Left ventricle myocardium superior (tissue), 1 donor: ENCODE measurements at places on chromosomes 12 and 14. TPM values are rescaled to one million over a fixed set of nuclear protein-coding genes. Genes with fewer than 3 reads are reported as not detected.

DNA sequence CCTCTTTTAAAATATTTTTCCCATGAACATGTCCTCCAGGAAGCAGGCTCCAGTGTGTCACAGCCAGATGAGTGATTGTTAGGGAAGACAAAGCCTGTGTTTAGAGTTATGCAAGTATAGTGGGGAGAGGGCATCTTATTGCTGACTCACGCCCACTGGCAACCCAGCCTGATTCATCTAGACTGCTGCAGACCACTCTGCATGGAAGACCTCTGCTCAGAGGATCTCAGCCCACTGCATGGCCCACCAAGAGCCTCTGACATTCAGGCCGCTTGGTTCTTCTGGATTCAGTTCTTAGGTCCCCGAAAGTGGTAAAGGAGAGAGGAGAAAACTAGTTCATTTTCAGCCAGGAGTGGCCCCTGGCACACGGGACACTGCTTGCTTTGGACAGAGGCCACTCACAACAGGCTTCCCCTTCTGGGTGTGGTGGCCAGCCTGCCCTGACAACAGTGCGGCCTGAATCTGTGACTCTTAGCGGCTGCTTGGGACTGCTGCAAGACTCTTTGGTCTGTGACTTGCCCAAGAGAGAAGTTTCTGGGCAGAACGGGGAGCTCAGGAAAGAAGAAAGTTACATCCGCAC, 266.3 kb downstream of the ZFP36L1 start:
- DNase-seq, result peak; percentile 53

DNA sequence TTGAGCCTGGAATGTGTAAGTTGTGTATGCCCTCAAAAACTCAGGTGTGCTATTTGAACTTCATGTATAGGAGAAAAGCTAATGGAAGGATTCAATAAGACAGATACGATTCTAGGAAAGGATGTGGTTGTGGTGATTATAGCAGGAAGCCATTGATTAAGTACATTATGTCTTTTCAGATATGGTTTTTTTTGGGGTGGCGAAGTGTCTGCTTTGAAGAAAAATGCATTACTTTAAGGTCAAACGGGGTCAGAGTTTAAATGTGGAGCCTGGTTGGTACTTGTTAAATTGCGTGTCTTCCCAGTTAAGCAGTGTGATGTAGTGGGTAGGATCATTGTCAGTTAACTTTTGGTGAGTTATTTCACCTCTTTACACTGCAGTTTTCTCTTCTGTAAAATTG, 13.0 kb upstream of the NUP107 start:
- no peak for DNase-seq

DNA sequence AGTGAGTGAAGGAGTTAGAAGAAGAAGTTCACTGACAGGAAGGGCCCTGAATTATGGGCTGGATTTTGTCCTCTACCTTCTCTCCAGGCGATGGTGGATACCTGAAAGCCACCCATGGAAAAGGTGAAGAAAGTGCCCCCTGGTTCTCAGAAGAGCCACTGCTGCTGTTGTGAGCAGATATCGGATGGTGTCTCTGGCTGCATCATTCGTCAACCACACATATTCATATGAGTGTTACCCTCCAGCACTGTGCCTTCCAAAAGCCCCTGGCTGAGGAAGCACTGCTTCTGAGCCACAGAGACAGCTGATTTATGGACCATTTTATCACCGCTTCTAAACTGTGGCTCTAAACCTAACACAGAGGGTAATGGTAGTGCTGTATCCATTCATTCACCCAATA, 2.0 kb upstream of the ACTN1 start:
- no peak for DNase-seq

- DNase-seq, result no peak
Measured at GRCh38 chr12:79156846-79157463, 292.4 kb downstream of the SYT1 start.

DNA sequence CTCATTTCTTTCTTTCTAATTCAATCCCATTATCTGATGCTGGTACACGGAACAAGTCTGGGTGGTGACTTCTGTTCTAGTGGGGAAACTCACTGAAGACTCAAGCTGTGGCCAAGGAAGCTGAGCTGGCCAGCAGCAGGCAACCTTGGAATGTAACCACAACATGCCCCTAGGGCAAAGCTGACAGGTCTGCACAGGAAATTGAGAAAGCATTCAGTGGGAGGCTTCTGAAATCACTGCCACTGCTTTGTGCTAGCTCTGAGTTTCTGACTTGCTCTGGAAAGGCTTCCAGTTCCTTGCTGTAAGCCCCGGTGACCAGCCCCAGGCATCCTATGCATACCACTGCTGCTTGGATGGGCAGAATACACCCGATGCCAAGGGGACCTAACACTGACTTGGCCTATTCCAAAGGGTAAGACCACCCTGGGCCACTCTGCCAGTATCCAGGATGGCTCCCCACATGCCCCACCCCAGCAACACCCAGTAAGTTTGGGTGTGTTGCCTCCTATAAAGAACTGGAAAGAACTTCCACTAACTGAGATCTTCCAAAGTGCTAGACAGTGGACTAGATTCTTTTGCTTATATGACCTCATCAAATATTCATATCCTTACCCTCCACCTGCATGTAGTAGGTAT, 84.5 kb upstream of the CDKN3 start:
- DNase-seq, result no peak

DNA sequence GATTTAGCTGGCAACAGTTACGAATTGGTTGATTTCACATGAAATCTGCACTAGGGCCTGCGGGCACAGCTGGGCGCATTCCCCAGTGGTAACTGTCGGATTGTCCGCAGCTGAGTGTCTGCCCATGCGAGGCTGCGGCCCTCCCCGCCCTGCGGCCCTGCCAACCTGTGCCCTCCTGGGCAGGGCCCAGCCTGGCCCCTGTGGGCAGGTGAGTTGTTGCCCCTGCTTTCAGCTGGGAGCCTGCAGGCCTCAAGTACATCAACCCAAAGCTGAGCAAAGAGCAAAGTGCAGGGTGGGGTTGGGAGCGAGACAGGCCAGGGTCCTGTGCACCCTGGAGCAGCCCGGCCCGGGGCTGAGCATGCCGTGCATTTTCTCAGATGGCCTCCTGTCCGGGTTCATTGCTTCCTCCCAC, 89.1 kb downstream of the ADGRD1 start:
- DNase-seq, result no peak

DNA sequence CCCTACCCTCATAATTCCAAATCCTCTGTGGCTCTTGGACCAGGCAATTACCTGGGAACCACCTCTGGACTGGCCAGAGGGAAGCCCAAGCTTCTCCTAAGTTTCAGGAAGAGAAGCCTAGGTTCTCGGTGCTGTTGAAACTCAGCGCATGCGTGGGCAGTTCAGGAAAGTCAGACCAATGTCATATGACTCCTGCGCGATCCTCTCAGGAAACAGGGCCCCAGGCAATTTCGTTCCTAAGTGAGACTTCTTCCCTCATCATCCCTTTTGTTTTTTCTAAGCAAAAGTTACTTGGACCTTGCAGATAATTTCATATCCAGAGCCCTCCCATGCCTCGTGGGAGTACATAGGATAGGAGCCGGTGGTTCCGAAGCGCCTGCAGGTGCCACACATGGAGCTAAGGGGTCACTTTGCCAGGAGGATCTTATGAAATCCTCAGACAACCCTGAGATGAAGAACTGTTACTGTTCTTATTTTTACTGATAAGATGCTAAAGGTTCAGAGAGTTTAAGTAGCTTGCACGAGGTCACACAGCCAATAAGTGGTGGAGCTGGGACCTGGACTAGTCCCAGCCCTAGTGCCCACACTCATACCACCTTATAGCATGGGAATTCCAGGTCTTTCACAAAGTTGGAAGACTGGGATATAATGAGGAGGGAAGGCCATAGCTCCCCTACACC, 168.2 kb downstream of the ZFP36L1 start:
- no peak for DNase-seq

DNA sequence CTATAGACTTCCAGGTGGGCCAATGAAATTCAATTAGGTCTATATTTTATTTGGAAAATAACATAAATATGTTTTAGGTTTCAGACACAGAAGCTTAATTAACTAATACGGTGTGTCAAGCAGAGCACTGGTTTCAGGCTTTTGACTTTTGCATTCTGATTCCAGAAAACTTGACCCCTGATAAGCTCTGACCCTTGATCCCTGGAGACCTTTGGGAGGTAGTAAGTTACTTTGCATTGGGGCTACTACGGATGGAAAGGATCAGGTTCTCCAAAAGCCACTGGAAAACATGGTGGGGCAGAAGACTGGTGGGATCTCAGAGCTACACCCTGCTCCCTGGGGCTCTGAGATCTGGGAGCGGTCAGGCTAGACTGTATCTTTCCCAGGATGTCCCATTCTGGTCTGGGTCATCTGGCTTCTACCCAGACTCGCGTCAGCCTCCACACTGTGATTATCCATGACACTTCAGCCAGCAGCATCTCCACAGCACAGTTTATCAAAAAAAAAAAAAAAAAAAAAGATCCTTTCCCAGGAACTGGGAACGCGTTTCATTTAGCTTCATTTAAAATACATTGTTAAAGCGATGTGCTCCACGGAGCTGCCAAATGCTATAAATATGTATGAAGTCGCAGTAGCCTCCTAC, 17.8 kb upstream of the EMP1 start:
- DNase-seq, result peak; percentile 54

DNA sequence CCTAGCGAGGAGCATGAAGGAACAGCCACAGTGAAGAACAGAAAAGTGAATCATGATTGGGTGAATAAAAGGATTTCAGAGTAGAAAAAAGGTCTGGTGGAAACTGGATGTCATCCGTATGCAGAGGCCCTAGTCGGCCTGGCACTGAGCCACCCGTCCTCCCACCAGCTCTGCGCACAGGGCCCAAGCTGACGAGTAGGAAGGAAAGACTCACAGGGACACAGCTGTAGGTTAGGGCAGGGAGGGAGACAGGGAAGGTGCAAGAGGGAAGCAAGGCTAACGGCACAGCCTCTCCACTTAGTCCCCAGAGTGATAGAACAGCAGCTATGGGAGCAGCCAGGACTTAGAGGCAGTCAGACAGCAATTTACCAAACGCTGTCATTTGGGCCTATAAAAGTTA, 112.6 kb downstream of the KCNK10 start:
- DNase-seq, result peak; percentile 41

DNA sequence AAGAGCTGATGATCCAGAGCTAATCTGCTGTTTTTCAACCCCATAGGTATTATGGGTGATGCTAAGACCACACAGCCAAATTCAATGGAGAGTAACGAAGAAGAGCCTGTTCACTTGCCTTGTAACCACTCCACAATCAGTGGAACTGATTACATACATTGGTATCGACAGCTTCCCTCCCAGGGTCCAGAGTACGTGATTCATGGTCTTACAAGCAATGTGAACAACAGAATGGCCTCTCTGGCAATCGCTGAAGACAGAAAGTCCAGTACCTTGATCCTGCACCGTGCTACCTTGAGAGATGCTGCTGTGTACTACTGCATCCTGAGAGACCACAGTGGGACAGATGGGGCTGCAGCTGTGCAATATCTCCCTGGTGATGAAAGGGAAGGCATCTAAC, 386.0 kb downstream of the DAD1 start:
- DNase-seq, result no peak

- no peak for DNase-seq
Measured at GRCh38 chr14:73599499-73599898, 7.8 kb downstream of the ACOT4 start.

- DNase-seq, result no peak
Measured at GRCh38 chr12:97556302-97556779, 93.7 kb downstream of the RMST start.

DNA sequence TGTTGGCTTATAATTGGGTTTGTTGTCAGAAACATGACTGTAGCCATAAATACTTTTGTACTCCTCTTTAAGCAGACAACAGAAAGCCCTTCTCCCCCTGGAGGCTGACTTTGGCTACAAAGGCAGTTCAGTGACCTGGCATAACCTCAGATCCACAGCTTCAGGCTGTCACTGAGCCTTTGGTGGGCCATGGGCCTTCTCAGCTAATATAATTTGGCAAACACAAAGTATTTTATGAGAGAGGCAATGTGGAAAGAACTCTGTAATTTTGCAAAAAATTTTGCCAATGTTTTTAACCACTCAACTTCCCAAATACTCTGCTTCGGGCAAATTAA, 15.5 kb upstream of the MGP start:
- peak; percentile 39 for DNase-seq

GRCh38 chr14:82122655-82123054, 589.0 kb upstream of the SEL1L start:
- DNase-seq, result no peak

- no peak for DNase-seq
Measured at GRCh38 chr12:102438827-102439210, 41.5 kb downstream of the IGF1 start.

DNA sequence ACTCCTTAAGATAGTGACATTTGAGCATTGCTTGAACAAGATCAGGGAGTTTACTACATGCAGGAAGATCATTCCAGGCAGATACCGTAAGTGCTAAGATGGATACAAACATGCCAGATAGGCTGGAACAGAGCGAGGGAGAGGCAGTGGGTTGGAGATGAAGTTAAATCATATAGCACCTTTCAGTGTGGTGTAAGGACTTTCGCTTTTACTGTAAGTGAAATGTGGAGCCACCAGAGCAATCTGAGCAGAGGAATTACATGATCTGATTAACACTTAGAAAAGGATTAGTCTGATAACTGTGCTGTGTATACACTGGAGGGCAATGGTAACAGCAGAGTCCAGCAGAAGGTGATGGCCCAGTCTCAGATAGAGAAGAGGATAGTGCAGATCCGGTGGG, 163.0 kb upstream of the SSTR1 start:
- DNase-seq, result no peak

The LMNTD1 gene
- total RNA-seq, result not detected

The P2RX7 gene
- 1.9 TPM for total RNA-seq

The NKX2-1 gene
- total RNA-seq, result not detected

The SRGAP1 gene
- 2.6 TPM for total RNA-seq

The EFS gene
- total RNA-seq, result 3.3 TPM

The RNU4-1 gene
- 1,438 TPM for total RNA-seq

The OAS1 gene
- 8.1 TPM for total RNA-seq

The HCAR3 gene
- total RNA-seq, result 0.12 TPM

The ORMDL2 gene
- total RNA-seq, result 15.7 TPM

The TMEM30B gene
- 0.42 TPM for total RNA-seq

The PROX2 gene
- not detected for total RNA-seq

The ANO4 gene
- 0.32 TPM for total RNA-seq

The CACNA1C gene
- 201 TPM for total RNA-seq

The FBXL14 gene
- 7.7 TPM for total RNA-seq
